ENCODE measurements at places on chromosomes 11 and 22. TPM values are rescaled to one million over a fixed set of nuclear protein-coding genes. Genes with fewer than 3 reads are reported as not detected.

GPHA2 gene
- not detected for total RNA-seq

MIAT gene
- 0.50 TPM for total RNA-seq

TMEM151A gene
- total RNA-seq = not detected

OR10A2 gene
- total RNA-seq = not detected

SCGB1D2 gene
- not detected for total RNA-seq

GRAP2 gene
- not detected for total RNA-seq

DNA sequence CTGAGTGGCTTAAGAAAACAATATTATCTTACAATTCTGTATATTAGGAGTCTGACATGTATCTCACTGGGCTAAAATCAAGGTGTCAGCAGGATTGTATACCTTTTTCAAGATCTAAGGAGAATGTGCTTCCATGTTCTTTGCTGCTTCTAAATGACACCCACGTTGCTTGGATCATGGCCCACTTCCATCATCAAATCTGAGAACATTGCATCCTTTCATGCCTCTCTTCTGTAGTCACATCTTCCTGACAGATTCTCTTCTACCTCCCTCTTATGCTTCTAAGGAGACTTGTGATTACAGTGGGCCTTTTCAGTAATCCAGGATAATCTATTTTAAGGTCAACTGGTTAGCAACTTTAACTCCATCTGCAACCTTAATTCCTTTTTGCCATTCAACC lies 499.4 kb downstream of the FAM181B start:
- H3K36me3 ChIP-seq = no peaks in the 10 kb centered on the region
- DNase-seq = no peak
- no peak overlapping the region for H3K27ac ChIP-seq
- H3K4me1 ChIP-seq = no peaks in the 10 kb centered on the region
- no peak overlapping the region for H3K4me3 ChIP-seq
- no peaks in the 10 kb centered on the region for H3K27me3 ChIP-seq

DNA sequence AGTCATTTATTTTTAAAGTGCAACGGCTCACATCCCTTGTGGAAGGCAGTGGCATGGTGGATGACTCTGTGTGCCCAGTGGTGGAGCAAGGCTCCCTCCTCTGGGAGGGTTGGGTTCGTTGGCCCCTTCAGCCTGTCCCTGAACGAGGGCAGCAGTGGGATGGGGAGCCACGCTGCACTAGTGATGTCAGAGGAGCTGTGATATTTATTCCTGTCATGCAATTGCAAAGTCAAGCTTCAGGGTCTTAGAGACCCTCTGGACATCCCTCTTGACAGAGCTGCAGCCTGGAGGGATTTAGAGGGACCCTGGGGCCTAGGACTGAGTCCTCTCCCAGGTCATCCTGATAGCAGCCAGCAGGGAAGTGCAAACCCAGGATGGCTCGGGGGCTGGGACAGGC lies 78.2 kb upstream of the NARS2 start:
- no peak overlapping the region for H3K4me3 ChIP-seq
- H3K27ac ChIP-seq = no peak overlapping the region
- H3K36me3 ChIP-seq = no peaks in the 10 kb centered on the region
- H3K27me3 ChIP-seq = 0 out of 2 replicates have a peak, but pooled peaks cover 2% of the 10 kb centered on the region
- no peak for DNase-seq
- peaks cover 5% of the 10 kb centered on the region for H3K4me1 ChIP-seq

- H3K27ac ChIP-seq = no peak overlapping the region
- H3K36me3 ChIP-seq = no peaks in the 10 kb centered on the region
- peaks cover 20% of the 10 kb centered on the region for H3K27me3 ChIP-seq
- H3K4me1 ChIP-seq = no peaks in the 10 kb centered on the region
These were observed 29.7 kb upstream of the ANO1 start for GRCh38 chr11:70048279-70049024.

DNA sequence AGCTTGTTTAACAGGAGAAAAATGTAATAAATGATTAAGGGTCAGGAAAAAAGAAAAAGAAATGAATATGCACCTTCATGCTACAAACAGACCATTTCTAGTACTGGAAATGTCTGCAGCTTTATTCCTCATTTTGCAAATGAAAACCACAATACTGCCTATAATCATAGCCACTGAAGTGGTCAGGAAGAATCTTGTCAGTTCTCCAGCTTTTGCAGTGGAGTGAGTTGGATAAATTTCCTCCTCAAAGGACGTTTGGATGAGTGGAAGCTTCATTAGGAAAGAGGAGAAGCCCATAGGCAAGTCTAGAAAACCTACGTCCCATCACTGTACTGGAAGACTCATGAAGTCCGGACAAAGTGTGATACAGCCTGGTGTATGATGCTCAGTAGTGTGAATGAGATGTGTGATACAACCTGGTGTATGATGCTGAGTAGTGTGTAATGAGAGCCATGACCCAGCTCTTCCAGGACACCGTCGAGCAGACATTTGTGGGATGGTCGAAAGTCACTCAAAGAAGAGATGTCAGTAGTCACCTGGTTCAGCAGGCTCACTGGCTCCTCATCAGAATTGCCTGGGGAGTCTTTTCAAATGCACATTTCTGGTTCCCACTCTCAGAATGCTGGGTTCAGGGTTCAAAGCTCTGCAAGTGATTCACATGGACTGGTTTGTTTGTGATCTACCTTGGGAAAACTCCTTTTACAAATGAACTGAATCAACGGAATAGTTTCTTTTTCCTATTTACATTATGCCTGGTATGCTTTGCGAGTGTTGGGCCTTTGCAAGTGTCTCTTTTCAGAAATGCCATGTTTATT lies 101.3 kb downstream of the PDHX start:
- no peaks in the 10 kb centered on the region for H3K27me3 ChIP-seq
- peaks cover 9% of the 10 kb centered on the region for H3K36me3 ChIP-seq
- no peak overlapping the region for H3K27ac ChIP-seq

DNA sequence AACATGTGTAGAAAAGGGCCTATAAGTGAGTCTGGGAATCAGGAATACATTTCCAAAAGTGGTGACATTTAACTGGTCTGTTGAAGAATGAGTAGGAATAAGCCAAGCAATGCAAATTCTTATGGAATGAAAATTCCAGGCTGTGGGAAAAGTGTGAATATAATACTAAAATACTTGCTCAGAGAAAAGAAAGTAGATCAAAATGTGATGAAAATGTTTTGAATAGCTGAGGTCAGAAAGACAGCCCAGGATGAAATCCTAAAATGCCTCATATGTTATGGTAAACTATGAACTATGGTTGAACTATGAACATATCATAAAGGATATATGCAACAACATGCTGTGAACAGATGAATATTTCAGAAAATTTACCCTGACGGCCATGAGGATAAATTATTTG lies 688.3 kb upstream of the FAT3 start:
- H3K4me1 ChIP-seq = no peaks in the 10 kb centered on the region
- 0 out of 2 replicates have a peak, but pooled peaks cover 5% of the 10 kb centered on the region for H3K36me3 ChIP-seq
- H3K27me3 ChIP-seq = no peaks in the 10 kb centered on the region
- H3K4me3 ChIP-seq = no peak overlapping the region

GRCh38 chr11:44802347-44802746 lies 75.6 kb downstream of the TSPAN18 start:
- no peak for DNase-seq
- H3K4me3 ChIP-seq = no peak overlapping the region
- no peaks in the 10 kb centered on the region for H3K36me3 ChIP-seq
- no peak overlapping the region for H3K27ac ChIP-seq
- peaks cover 7% of the 10 kb centered on the region for H3K4me1 ChIP-seq

- H3K27ac ChIP-seq = no peak overlapping the region
- H3K4me1 ChIP-seq = no peaks in the 10 kb centered on the region
- no peak for DNase-seq
- H3K27me3 ChIP-seq = no peaks in the 10 kb centered on the region
These were observed 764.2 kb downstream of the BRD1 start for GRCh38 chr22:49063545-49063890.

DNA sequence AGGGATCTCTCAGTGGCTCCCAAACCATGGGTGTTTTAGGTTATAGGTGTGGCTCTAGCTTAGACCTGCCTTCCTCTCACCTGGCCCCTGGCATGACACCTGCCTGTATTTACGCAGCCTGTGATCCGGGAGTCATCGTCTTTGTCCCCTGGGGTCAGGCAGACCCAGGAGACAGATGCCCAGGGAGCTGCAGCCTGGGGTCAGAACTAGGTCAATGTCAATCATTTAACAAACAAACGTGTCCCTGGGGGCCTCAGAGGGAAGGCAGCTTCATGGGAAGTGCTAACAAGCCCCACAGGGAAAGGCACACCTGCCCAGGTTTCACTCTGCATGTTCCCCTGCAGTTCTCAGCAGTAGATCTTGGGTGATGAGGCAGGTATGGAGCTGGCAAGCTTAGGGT lies 12.0 kb downstream of the BACE1-AS start:
- H3K4me3 ChIP-seq = no peak overlapping the region
- no peaks in the 10 kb centered on the region for H3K27me3 ChIP-seq
- H3K36me3 ChIP-seq = no peaks in the 10 kb centered on the region
- peaks cover 21% of the 10 kb centered on the region for H3K4me1 ChIP-seq
- H3K27ac ChIP-seq = no peak overlapping the region

DNA sequence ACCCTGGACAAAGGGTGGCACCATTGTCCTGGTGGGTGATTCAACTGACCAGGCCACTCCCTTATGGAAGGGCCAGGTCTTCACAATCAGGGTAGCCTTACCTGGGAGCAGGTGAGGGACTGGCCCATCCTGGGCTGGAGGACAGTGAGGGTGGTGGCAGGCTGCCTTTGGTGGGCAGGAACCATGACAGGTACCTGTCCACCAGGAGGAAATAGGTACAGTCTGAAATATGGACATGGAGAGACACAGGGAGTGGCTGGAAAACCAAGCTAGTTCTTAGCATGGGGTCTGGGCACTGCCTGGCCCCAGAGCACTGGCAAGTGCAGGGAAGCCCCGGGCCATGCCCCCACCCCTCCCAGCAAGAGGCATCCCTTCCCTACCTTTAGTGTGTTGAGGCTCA lies 113.8 kb downstream of the MED15 start:
- no peaks in the 10 kb centered on the region for H3K4me1 ChIP-seq
- no peaks in the 10 kb centered on the region for H3K36me3 ChIP-seq
- no peak overlapping the region for H3K4me3 ChIP-seq
- no peak overlapping the region for H3K27ac ChIP-seq

GRCh38 chr22:24961217-24961844 lies 8.8 kb downstream of the KIAA1671 start:
- no peak for DNase-seq
- H3K4me1 ChIP-seq = no peaks in the 10 kb centered on the region
- H3K4me3 ChIP-seq = no peak overlapping the region

- H3K36me3 ChIP-seq = no peaks in the 10 kb centered on the region
- no peak overlapping the region for H3K4me3 ChIP-seq
- no peak for DNase-seq
These were observed 8.3 kb downstream of the GAL3ST1 start for GRCh38 chr22:30566125-30566524.

- DNase-seq = no peak
- H3K36me3 ChIP-seq = peaks cover 40% of the 10 kb centered on the region
- no peaks in the 10 kb centered on the region for H3K27me3 ChIP-seq
- no peak overlapping the region for H3K4me3 ChIP-seq
These were observed 83.9 kb downstream of the AMOTL1 start for GRCh38 chr11:94851864-94852636.

DNA sequence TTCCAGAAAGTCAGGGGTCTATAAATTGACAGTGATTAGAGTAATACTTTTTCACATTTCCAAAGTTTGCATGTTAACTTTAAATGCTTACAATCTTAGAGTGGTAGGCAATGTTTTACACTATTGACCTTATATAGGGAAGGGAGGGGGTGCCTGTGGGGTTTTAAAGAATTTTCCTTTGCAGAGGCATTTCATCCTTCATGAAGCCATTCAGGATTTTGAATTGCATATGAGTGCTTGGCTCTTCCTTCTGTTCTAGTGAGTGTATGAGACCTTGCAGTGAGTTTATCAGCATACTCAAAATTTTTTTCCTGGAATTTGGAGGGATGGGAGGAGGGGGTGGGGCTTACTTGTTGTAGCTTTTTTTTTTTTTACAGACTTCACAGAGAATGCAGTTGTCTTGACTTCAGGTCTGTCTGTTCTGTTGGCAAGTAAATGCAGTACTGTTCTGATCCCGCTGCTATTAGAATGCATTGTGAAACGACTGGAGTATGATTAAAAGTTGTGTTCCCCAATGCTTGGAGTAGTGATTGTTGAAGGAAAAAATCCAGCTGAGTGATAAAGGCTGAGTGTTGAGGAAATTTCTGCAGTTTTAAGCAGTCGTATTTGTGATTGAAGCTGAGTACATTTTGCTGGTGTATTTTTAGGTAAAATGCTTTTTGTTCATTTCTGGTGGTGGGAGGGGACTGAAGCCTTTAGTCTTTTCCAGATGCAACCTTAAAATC lies 5.3 kb downstream of the MALAT1 start:
- DNase-seq = peak; percentile 72
- H3K4me3 ChIP-seq = no peak overlapping the region
- H3K36me3 ChIP-seq = peaks cover 48% of the 10 kb centered on the region
- H3K27me3 ChIP-seq = peaks cover 58% of the 10 kb centered on the region
- no peak overlapping the region for H3K27ac ChIP-seq

GRCh38 chr11:62602141-62603071 lies 741 bp upstream of the MTA2 start:
- DNase-seq = peak; percentile 26
- H3K36me3 ChIP-seq = peaks cover 50% of the 10 kb centered on the region
- H3K4me1 ChIP-seq = peaks cover 40% of the 10 kb centered on the region
- peak overlapping the region; percentile 89 for H3K27ac ChIP-seq

DNA sequence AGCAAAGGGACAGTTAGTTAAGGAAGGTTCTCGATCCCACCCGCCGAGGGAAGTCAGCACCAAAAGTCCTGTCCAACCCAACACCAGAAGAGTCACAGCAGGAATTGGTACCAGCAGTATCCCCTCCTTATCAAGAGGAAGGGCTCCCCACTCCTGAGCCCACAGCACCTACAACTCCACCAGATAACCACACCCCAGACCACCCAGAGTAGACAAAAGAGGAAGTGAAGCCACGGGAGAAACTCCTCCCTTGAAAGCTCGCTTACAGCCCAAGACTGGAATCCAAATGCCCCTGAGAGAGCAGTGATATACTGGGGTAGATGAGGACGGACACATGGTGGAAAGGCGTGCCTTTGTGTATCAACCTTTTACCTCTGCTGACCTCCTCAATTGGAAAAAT lies 7.3 kb upstream of the CD5 start:
- no peaks in the 10 kb centered on the region for H3K36me3 ChIP-seq
- no peak overlapping the region for H3K27ac ChIP-seq
- no peak overlapping the region for H3K4me3 ChIP-seq
- DNase-seq = no peak

All from HFFc6 (cell line).